Activated naive CD4-positive, alpha-beta T cell treated with anti-CD3 and anti-CD28 coated beads for 36 hours (primary cell): ENCODE measurements at places on chromosomes 12 and 14. TPM values are rescaled to one million over a fixed set of nuclear protein-coding genes. Genes with fewer than 3 reads are reported as not detected.
A peak's percentile ranks its signal among the peaks of the same experiment; 100 is the strongest.

- no peaks in the 10 kb centered on the region for H3K27me3 ChIP-seq
- no peaks in the 10 kb centered on the region for H3K4me1 ChIP-seq
- H3K36me3 ChIP-seq, result peaks cover 19% of the 10 kb centered on the region
- DNase-seq, result no peak
Observed at GRCh38 chr12:118402251-118402650, 25.9 kb downstream of the SUDS3 start.

Gene TMEM117
- 2.1 TPM for total RNA-seq

- H3K4me3 ChIP-seq, result no peak overlapping the region
- H3K36me3 ChIP-seq, result no peaks in the 10 kb centered on the region
- no peak for DNase-seq
- peaks cover 4% of the 10 kb centered on the region for H3K27me3 ChIP-seq
- H3K4me1 ChIP-seq, result no peaks in the 10 kb centered on the region
- H3K27ac ChIP-seq, result no peak overlapping the region
Observed at GRCh38 chr12:115129727-115130126, 445.8 kb upstream of the TBX3 start.

DNA sequence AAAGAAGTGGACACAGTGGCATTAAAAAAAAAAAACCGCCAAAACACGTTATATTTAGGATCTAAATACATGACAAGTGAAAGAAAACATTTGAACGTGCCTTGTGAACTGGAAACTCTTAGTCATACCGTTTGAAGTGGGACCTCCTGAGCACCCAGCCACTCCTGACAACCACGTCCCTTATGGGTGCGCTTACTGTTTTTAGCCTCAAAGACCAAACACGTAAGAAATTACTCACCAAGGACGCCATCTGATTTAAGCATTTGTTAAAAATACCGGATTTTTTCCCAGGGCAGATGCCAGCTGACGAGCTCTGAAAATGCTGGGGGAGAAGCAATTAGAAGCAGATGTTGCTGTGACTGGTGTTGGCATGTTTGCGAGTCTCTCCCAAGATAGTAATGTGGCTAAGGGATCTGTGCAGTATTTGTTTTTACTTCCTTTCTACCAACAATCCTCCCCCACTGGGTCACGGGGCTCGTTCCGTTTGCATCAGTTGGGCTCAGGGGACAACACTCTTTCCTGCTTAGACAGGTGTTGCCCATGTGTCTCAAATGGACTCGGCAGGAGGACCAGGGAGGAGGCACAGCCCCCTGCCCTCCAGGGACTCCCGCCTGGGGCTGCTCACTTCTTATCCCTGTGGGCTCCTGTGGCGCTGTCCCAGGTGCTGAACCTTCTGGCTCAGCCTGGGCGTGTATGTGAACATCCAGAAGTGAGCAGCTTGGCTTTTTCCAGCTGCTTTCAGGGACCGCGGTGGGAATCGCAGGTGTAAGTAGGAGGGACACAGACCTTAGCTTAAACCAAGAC, 101.0 kb downstream of the BEGAIN start:
- no peak overlapping the region for H3K4me3 ChIP-seq
- DNase-seq, result peak; percentile 82
- no peak overlapping the region for H3K27ac ChIP-seq
- H3K36me3 ChIP-seq, result peaks cover 15% of the 10 kb centered on the region
- H3K27me3 ChIP-seq, result no peaks in the 10 kb centered on the region
- peaks cover 5% of the 10 kb centered on the region for H3K4me1 ChIP-seq

GRCh38 chr12:128513331-128513730, 246.4 kb downstream of the TMEM132C start:
- H3K27ac ChIP-seq, result no peak overlapping the region
- no peaks in the 10 kb centered on the region for H3K27me3 ChIP-seq
- no peaks in the 10 kb centered on the region for H3K4me1 ChIP-seq
- no peak for DNase-seq
- H3K4me3 ChIP-seq, result no peak overlapping the region

Gene VAMP1
- total RNA-seq, result 33.5 TPM
